ENCODE measurements at places on chromosomes 6 and 20.

GRCh38 chr6:166025149-166025898 is 142.3 kb downstream of the TBXT start:
- no peak for DNase-seq

- DNase-seq: no peak
These were observed 744.4 kb downstream of the GRIK2 start for GRCh38 chr6:102137859-102138258.

- no peak for DNase-seq
These were observed 315.1 kb upstream of the PRND start for GRCh38 chr20:4406627-4407026.

- no peak for DNase-seq
These were observed 116.0 kb upstream of the PTPRT start for GRCh38 chr20:43305749-43306148.

GRCh38 chr6:154370545-154370944 is 13.9 kb upstream of the IPCEF1 start:
- no peak for DNase-seq

DNA sequence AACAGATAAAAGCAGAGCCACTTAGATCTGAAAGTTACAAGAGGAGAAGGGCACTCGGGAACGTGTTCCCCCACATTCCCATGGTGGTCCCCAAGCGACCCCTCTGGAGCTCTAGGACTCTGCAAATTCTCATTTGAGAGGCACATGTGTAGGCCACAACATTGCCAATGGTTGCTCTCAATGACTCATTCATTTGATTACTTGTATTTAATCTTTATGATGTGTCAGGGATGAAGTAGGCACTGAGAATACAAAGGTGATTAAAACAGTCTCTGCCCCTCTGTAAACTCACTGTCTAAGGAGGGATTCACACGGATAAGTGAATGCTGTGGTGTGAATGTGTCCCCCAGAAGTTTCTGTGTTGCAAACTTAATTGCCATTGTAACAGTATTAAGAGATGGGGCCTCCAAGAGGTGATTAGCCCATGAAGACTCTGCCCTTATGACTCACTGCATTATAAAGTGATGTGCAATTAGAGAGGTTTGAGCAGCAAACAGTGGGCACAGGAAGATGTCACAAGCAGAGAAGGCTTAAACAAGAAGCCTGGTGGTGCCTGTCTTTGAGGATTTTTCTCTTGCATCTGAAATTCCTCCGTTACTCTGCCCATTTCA is 34.0 kb upstream of the TRAM2 start:
- no peak for DNase-seq

Data from activated CD4-positive, alpha-beta T cell treated with anti-CD3 and anti-CD28 coated beads for 24 hours (primary cell).